ENCODE measurements at places on chromosomes 16 and 17.

DNA sequence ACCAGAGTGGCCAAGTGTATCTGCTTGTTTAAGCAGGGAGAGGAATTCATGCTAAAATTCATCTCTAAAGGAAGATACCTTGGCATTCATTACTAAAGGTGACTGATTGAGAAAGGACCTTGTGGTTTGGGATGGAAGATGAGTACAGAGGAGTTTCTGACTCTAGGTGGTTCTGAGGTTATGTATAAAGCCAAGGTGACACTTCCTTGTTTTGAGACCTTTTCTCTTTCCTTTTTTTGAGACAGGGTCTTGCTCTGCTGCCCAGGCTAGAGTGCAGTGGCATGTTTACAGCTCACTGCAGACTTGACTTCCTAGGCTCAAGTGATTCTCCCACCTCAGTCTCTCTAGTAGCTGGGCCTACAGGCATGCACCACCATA, 9.1 kb downstream of the ABHD15 start:
- no peak for DNase-seq

GRCh38 chr17:28500712-28501379, 5.3 kb upstream of the FOXN1 start:
- DNase-seq = no peak

- DNase-seq = no peak
Measured at GRCh38 chr16:81036751-81037350, 1.2 kb downstream of the ATMIN start.

- no peak for DNase-seq
Measured at GRCh38 chr16:3804426-3805016, 76.0 kb downstream of the CREBBP start.

- DNase-seq = no peak
Measured at GRCh38 chr16:56625943-56626654, 518 bp downstream of the MT1E start.

DNA sequence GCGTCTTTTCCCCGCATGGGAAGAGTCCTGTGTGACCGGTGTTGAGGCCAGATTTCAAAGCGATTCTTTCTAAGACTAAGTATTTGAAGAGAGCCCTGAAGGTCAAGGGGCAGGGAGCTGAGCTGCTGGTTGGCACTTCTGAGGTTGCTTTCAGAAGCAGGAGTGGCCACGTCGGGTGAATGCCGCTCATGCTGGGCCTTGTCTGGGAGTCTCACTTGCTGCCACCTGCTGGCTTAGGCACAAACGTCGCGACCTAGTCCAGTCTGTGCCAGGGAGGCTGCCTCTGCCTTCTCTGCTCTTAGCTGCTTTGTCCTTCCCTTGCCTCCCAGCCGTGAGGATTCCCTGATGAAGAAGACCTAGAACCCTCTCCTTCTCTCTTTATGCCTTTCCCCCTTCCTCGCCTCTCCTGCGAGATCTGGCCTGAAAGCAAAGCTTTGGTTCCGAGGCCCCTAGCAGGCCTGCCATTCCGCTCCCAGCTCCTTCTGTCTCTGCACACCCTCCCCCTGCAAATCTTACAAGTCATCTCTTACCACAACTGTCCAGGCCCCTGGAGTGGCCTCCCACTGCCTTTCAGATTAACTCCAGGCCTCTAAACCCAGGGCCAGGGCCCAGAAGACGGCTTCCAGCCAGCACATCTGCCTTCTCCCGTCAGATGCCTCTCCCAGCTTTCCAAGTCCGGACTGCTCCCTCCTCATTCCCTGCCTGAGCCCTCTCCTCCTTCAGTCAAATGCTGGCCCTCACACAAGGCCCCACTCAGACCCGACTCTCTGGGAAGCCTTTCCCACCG, 11.4 kb downstream of the CTNS start:
- DNase-seq = no peak

GRCh38 chr17:41588126-41588810, 1.6 kb upstream of the KRT14 start:
- DNase-seq = no peak

GRCh38 chr16:16960785-16961184, 510.0 kb downstream of the XYLT1 start:
- no peak for DNase-seq

- no peak for DNase-seq
Measured at GRCh38 chr17:81537343-81537855, 9.2 kb downstream of the FSCN2 start.

DNA sequence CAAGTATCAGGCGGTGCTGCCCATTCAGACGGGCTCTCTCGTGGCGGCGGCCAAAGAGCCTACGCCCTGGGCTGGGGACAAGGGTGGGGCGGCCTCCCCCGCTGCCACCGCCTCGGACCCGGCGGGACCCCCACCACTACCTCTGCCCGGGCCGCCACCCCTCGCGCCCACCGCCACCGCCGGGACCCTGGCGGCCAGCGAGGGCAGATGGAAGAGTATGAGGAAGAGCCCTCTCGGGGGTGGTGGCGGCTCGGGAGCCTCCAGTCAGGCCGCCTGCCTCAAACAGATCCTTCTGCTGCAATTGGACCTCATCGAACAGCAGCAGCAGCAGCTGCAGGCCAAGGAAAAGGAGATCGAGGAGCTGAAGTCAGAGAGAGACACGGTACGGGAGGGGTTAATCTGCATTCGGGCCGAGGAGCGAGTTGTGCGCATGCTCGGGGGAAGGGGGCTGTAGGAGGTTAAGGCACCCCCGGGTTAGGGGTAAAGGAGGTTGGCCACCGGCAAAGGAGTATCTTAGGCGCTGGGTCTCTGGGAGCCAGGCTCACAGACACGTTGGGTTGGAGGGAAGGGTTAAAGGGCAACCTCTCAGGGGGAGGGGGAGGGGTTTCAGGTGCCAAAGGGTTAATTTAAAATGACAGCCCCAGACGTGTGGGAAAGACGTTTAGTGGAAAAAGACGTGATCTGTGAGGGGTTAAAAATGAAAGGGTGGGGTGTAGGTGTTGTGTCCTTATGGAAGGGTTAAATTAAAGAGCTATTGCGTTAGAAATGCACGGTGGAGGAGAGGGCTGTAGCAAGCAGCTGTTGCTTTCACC, 1.4 kb downstream of the MSL1 start:
- DNase-seq = no peak

GRCh38 chr17:36632916-36633771, 31.8 kb downstream of the MRM1 start:
- DNase-seq = no peak

DNA sequence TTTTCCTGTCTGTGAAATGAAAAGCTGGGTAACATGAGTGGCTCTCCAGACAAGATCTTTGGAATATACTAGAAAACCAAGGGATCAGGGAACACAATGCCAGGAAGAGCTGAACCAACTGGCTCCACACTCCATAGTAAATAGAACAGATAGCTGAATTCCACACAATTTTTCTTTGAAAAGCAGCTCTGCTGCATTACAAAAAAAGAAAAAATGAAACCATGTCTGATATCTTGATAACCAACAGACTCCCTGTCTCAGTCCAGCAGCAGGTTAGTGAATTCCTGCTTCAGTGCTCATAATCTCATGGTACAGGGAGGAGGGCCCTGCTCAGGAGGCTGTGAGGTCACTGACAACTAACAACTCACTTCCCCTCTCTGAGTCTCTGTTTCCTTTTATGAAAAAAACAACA, 97.1 kb downstream of the CDH11 start:
- DNase-seq = no peak

DNA sequence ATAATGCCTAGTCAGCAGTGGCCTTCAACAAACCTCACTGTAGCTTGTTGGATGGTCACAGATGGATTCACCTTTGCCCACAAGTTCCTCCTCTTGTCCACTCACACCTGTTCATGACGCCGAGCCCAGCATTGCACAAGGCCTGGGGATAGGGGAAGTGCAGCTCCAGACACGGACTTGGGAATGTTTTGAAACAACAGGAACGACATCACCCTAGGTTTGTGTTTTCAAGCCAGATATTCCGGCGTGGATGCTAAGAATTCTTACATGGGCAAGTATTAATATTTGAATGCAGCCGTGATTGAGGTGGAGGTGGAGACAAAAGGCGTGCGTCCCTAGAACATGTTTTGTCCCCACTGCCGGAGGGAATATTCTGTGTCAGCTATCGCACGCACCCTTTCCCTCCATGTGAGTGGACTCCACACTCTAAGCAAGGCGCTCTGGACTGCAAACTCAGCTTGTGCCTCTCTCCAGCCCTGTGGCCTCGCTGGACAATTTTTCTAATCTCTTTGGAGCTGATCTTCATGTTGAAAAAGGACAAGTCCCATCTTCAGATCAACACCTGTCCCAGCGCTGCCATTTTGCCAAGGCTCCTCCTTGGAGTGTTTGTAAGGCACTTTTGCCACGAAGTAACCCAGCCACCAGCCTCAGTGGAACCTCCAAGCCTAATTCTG, 2.0 kb upstream of the BANP start:
- DNase-seq = no peak

GRCh38 chr16:13176711-13177110, 275.3 kb downstream of the SHISA9 start:
- no peak for DNase-seq

- DNase-seq = no peak
Measured at GRCh38 chr17:39756380-39757079, 18.8 kb downstream of the GRB7 start.

DNA sequence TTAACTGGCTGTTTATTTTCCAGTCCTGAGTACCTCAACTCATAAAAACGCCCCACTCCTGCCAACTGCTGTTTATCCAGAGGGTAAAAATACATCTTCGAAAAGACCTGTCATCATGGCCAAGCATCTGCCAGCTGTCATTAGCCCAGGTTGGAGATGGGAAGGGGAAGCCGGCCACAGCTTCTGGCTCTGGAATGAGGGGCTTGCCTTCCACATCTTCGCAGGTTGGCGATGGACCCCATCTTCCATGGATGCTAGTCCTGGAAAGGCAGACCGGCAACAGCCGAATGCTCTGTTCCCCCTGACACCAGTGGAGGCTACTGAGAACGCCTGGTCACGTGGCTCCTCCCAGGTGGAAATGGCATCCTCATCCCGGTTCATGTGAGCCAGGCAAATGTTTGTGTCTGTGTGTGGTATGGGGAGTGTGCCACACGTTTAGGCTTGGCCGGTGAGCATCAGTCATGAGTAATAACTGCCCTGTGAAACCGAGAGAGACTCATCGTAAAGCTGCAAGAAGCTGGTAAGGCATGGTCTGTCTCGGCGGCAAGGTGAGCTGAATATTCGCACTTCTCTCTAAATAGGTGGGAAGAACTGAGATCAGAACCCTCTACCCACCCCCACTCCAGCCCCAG, 420 bp upstream of the KRTAP17-1 start:
- no peak for DNase-seq

DNA sequence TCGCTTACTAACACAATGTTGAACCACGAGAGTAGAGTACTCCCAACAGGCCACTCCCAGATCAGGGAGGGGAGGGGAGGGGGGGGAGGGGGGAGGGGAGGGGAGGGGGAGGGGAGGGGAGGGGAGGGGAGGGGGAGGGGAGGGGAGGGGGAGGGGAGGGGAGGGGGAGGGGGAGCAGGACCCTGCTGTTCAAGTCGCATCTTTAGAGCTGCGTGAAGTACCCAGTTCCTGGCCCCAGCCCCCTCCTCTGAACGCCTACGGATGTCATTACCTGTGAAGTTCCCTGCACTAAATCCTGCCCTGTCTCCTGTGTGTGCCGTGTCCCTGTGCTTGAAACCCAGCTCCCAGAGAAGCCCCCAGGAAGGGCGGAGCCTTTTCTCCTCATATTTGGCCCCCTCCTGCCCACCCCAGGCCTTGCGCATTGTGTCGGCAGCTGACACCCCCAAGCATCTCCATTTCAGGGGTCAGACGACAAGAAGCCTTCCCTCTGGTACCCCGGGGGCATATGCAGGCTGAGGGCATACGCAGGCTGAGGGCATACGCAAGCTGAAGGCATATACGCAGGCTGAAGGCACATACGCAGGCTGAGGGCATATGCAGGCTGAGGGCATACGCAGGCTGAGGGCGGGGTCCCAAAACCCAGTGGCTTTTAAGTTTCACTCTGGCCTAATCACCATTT, 330.2 kb downstream of the C16orf95 start:
- DNase-seq = no peak

- DNase-seq = no peak
Measured at GRCh38 chr17:76440751-76441362, 12.1 kb downstream of the UBE2O start.

- no peak for DNase-seq
Measured at GRCh38 chr17:61218438-61218837, 181.2 kb upstream of the TBX2 start.

- DNase-seq = no peak
Measured at GRCh38 chr17:9360677-9361081, 214.9 kb downstream of the STX8 start.

DNA sequence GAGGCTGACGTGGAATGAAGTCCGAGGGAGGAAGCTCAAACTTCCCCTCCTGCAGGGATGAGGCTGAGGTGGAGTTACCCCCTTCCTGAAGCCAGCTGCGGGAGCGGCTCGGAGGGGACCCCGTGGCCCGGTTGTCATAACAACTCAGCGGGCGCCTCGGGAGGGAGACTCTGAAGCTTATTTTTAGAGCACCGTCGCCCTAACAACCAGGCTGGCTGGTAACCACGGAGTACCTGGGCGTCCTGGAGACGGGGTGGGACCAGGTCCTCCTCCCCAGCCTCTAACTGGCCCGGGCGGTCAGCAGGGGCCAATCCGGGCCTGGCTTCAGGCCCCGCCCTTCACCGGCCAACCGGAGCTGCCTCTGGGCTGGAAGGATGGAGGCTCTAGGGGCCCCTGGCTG, 27.7 kb downstream of the NECAB2 start:
- no peak for DNase-seq

DNA sequence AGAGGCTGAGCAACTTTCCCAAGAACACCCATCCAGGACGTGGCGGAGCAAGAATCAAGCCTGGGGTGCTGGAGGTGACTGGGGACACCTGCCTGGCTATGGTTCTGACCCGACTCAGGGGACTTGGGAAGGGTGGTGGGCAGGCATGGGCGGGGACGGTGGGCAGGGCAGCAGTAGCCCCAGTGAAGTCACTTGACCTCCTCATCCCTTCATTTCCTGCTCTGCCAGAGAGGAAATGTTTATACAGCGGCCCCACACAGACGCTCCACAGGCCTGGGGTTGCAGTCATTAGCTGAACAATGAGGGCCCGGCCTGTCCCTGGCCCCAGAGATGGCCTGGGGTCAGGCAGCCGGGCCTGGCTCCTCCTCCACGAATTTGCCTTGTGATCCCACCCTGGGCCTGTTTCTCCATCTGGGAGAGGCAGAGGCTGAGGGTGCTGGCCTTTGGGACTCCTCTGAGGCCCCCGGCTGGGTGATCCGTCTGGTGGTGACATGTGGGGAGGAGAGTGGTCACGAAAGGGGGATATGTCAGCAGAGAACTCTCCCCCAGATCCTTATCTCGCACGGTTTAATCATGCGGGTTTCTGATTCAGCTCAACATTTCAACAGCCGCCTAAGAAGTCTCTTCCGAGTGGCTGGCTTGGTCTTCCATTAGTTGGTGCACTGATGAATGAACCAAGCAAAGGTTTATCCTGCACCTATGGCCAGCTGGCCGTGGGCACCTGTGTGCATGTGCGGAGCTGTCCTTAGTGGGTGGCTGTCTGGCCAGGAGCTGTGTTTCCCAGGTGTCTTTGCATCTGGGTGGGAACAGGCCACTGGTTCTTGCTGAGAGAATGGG, 175.9 kb downstream of the IRF8 start:
- no peak for DNase-seq

GRCh38 chr17:8630227-8630801, at the start of gene MYH10:
Gene MYH10 (minus strand): TSS chr17:8630725. CDS start chr17:8623246, 7,479 bp downstream.
- no peak for DNase-seq
